ENCODE measurements at places on chromosomes 7 and 10.

- DNase-seq = no peak
Observed at GRCh38 chr7:122303531-122304318, 825 bp downstream of the FEZF1 start.

- DNase-seq = no peak
Observed at GRCh38 chr10:2984682-2985081, 82.7 kb upstream of the PFKP start.

DNA sequence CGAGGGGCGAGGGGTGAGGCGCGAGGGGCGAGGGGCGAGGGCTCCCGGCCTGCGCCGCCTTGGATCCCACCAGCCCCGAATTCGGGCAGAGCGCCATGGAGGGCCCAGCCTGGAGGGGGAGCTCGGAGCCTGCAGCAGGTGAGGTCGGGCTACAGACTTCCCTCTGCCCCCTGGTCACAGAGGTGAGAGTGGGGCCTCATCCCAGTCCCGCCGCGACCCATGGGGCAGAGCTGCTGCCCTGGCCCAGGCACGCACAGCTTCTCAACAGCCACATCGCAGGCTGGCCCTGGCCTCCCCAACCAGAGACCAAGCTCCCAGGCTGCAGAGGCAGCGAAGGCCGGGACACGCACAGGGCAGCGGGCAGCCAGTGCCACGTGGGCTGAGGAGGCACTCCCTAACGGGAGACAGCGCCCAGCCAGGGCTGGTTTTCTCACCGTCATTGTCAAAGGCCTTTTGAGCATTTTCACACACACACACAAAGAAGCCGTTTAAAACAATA, 191.8 kb downstream of the PTPRN2 start:
- no peak for DNase-seq

DNA sequence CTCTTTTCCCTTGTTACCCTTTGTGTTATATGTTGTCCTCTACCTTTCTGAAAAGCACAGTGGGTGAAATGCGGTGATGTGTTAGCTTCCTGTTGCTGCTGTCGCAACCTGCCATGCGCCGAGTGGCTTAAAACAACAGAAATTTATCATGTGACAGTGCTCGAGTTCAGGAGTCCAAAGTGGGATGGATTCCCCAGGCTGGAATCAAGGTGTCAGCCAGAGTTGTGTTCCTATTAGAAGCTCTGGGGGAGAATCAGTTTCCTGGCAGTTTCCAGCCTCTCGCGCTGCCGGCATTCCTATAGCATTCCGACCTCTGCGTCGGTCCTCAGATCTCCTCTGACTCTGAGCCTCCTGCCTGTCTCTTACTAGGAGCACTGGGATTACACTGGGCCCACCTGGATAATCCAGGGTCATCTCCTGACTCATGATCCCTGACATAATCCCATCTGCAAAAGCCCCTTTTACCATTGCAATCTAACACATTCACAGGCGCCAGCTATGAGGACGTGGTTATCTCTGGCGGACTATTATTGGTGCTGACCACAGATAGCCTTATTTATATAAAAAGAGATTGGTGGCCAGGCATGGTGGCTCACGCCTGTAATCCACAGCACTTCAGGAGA, 207.5 kb downstream of the CUX1 start:
- DNase-seq = no peak

DNA sequence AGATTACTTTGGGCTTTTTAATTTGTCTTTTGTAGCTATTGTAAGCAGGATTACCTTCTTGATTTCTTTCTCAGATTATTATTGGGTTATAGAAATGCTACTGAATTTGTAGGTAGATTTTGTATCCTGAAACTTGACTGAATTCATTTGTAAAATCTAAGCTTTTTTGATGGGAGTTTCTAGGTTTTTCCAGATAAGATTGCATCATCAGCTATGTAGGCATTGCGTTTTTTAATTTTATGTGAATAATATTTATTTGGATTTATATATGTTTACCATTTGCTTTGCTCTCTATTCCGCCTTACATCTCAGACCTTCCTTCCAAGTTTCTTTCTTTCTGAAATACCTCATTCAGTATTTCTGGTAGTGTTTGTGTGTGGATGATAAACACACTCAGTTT, 351.7 kb upstream of the ANKRD30A start:
- no peak for DNase-seq
